Stomach (tissue), 19 donors: ENCODE measurements at places on chromosomes 3 and 15. TPM values are rescaled to one million over a fixed set of nuclear protein-coding genes. Genes with fewer than 3 reads are reported as not detected.

DNA sequence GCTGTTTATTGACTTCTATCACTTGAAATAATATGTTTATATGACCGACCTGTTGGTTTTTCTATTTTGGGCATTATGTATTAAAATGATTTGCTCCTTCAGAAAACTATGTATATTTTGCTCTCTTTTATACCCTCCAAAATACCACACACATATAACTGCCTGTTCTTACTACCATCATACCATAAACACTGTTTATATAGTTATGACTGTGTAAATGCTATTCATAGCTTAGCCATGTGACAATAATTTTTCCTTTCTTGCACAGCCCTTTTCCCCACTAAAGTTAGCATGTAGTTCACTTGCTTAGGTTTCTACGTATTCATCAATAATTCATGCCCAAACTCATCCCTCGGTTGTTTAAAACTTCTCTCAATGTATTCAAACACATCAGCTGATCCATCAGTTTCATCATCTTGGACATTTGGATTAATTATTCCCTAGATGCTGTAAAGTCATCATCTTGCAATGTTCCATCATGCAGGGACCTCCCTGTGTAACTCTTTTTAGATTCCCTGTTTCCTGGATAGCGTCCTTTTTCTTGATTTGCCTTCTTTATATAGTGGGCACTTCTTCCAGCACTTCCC is 8.2 kb upstream of the RYK start:
- no peaks in the 10 kb centered on the region for H3K27me3 ChIP-seq
- no peak for DNase-seq
- H3K4me1 ChIP-seq = no peaks in the 10 kb centered on the region
- H3K4me3 ChIP-seq = no peak overlapping the region
- H3K27ac ChIP-seq = no peak overlapping the region

DNA sequence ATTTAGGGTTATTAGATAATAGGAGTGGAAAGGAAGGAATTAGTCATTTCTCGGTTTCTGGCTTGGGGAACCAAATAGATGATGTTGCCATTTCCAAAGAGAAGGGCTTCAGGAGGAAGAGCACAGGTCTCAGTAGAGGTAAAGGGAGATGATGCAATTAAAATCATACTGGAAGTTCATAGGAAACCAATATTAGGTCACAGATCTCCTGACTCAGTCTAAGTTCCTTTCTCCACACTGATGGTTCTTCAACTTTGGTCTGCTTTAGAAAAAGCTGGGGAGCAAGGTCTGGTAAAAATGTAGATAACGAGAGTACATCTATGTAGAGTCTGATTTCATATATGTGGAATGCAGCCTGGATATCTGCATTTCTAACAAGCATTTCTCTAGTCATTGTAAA is 130.9 kb downstream of the POLQ start:
- H3K4me1 ChIP-seq = no peaks in the 10 kb centered on the region
- no peak overlapping the region for H3K4me3 ChIP-seq
- H3K36me3 ChIP-seq = no peaks in the 10 kb centered on the region
- DNase-seq = no peak
- no peak overlapping the region for H3K27ac ChIP-seq

DNA sequence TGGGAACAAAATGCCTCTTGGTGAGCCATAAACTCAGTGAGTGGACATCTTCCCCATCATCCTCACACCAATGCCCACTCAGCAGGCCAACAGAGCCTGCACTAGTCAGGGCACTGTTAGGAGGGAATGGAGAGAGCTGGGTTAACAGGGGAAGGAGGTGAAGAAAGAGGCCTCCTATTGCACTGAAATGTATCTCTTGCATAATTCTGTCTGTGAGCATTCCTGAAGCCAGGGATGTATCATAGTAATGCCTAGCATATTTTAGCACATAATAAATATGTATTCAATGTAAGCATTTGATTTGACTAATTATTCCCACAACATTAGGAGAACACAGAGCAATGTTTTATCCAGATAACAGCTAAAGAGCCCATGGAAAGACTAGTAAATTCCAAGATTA is 81.2 kb downstream of the ANO10 start:
- no peaks in the 10 kb centered on the region for H3K4me1 ChIP-seq
- DNase-seq = no peak
- no peak overlapping the region for H3K4me3 ChIP-seq
- H3K27ac ChIP-seq = no peak overlapping the region
- no peaks in the 10 kb centered on the region for H3K27me3 ChIP-seq

GRCh38 chr3:71064956-71065763 is 518.4 kb downstream of the FOXP1 start:
- peaks cover 82% of the 10 kb centered on the region for H3K4me1 ChIP-seq
- peak; percentile 68 for DNase-seq
- H3K36me3 ChIP-seq = no peaks in the 10 kb centered on the region
- peak overlapping the region; percentile 67 for H3K4me3 ChIP-seq

GRCh38 chr3:4845882-4846281 is 133.4 kb upstream of the BHLHE40 start:
- H3K4me1 ChIP-seq = peaks cover 7% of the 10 kb centered on the region
- no peak overlapping the region for H3K27ac ChIP-seq
- DNase-seq = no peak

DNA sequence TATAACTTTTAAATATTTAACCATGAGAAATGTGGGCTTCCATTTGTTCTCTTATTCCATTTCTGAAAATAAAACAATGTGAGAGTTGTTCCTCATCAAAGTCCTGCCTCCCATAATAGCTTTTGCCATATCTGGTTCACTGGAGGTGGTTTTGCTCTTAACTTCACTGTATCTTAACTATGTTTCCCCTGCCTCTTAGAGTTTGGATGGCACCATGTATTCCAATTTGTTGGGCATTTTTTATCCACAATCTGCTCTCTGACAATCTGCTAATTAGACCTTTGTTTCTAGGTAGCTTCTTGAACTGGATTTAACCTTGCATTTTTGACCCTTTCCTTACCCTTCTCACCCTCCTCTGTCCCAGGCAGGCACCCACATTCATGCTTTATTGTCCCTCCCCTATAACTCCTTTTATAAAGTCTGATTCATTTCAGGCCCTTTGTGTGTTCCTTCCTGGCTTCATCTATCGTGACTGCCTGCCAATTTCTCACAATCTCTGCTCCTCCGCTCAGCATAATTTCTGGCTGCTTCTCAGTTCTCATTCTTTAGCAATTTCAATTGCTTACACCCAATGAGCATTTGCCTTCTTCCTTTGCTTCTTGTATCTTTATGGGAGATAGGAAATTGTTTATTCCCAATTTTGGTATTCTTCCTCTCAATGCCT is 144.2 kb upstream of the ARHGEF26 start:
- H3K36me3 ChIP-seq = no peaks in the 10 kb centered on the region
- no peak overlapping the region for H3K27ac ChIP-seq
- H3K4me3 ChIP-seq = no peak overlapping the region
- no peaks in the 10 kb centered on the region for H3K27me3 ChIP-seq
- no peaks in the 10 kb centered on the region for H3K4me1 ChIP-seq

- H3K4me1 ChIP-seq = peaks cover 6% of the 10 kb centered on the region
- DNase-seq = no peak
- no peaks in the 10 kb centered on the region for H3K36me3 ChIP-seq
- H3K27me3 ChIP-seq = no peaks in the 10 kb centered on the region
These were observed 56.4 kb downstream of the UMPS start for GRCh38 chr3:124786511-124787241.

- H3K4me1 ChIP-seq = no peaks in the 10 kb centered on the region
- DNase-seq = peak; percentile 10
- no peaks in the 10 kb centered on the region for H3K36me3 ChIP-seq
- no peak overlapping the region for H3K27ac ChIP-seq
- H3K27me3 ChIP-seq = no peaks in the 10 kb centered on the region
- no peak overlapping the region for H3K4me3 ChIP-seq
These were observed 18.0 kb downstream of the PLA2G4F start for GRCh38 chr15:42138411-42138810.

DNA sequence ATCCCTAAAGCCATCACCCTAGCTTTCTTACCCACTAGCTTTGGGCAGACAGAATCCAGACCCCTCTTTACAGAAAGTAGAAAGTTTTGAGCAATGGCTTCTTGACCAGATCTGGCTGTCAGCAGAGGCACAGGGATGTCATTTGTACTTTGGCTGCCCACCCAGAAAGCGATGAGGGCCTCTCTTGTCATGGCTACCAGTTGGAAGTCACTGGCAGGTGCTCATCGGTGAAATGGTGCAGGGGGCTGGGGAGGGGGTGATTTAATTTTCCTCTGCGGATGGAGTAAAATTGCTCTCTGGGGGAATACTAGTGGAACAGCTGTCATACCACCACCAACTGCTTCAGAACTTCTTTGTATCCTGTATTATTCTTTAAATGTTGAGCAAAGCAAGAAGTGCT is 393.7 kb downstream of the LSAMP start:
- no peak overlapping the region for H3K27ac ChIP-seq
- H3K36me3 ChIP-seq = no peaks in the 10 kb centered on the region
- no peak for DNase-seq
- H3K27me3 ChIP-seq = no peaks in the 10 kb centered on the region
- H3K4me3 ChIP-seq = no peak overlapping the region

DNA sequence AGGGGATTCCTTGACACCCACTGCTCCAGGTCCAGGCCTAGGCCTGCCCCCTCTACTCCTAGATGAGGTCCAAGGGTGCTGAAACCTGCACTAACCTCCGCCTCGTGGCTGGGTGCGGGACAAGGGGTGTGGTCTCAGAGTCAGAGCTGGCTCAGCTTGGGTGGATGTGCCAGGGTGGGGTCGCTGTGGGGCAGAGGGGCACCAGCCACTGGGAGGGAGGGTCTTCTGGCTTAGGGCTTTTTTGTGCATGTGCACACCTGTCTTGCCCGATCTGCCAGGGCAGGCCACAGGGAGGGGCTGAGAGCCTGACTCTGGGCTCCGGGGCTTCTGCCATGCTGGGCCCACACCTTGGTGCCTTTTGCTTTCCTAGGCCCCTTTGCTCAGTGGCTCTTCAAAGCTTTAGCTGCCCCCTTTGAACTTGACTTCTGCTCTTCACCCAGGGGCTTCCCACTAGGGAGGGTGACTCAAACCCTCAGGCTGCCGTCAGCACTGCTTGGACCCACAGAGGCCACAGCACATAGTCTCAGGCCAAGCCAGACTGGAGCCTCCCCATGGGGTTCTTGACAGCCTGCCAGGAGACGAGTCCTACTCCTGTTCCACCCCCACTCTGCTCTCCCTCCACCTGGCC is 73.0 kb downstream of the KLF13 start:
- no peaks in the 10 kb centered on the region for H3K27me3 ChIP-seq
- H3K4me3 ChIP-seq = no peak overlapping the region
- H3K27ac ChIP-seq = no peak overlapping the region
- no peaks in the 10 kb centered on the region for H3K36me3 ChIP-seq

- peak overlapping the region; percentile 69 for H3K27ac ChIP-seq
- H3K4me3 ChIP-seq = no peak overlapping the region
- no peaks in the 10 kb centered on the region for H3K4me1 ChIP-seq
- no peak for DNase-seq
These were observed 41.3 kb downstream of the ADAMTSL3 start for GRCh38 chr15:83695246-83695645.

- DNase-seq = no peak
- no peaks in the 10 kb centered on the region for H3K27me3 ChIP-seq
- no peaks in the 10 kb centered on the region for H3K36me3 ChIP-seq
- H3K4me3 ChIP-seq = no peak overlapping the region
These were observed 319.6 kb upstream of the IL12A start for GRCh38 chr3:159668990-159669476.

- no peaks in the 10 kb centered on the region for H3K4me1 ChIP-seq
- H3K4me3 ChIP-seq = no peak overlapping the region
- H3K27me3 ChIP-seq = no peaks in the 10 kb centered on the region
- H3K27ac ChIP-seq = no peak overlapping the region
- no peak for DNase-seq
- peaks cover 88% of the 10 kb centered on the region for H3K36me3 ChIP-seq
These were observed 43.3 kb downstream of the CYFIP1 start for GRCh38 chr15:22936577-22937472.

DNA sequence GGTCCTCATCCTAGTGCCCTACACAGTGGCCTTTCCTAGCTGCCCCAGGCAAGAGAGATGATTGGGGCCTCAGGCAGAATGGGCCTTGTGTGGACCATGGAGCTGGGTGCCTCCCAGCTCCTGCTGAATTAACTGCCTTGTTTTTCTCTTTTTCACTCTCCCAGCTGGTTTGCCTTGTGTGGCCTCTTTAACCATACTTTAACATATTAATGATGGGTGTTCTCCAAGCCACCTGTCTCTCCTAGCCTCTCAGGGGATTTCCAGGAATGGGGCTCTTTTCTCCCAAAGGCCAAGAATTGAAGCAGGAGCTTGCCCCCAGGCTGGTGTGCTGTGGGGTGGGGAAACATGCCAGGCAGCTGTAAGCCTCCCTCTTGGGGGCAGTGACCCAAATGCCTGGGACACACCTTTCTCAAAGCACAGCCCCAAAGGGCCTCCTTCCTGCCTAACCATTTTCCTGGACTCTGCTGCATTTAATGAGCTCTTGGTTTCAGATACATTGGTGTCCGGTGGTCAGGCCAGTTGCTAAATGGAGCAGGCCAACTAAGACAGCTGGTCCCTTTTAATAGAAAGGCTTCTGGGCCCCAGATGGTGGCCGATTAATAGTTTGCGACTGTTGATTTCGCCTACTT is 5.6 kb downstream of the ALPK3 start:
- peak overlapping the region; percentile 4 for H3K27ac ChIP-seq
- no peak for DNase-seq
- H3K4me1 ChIP-seq = peaks cover 86% of the 10 kb centered on the region

DNA sequence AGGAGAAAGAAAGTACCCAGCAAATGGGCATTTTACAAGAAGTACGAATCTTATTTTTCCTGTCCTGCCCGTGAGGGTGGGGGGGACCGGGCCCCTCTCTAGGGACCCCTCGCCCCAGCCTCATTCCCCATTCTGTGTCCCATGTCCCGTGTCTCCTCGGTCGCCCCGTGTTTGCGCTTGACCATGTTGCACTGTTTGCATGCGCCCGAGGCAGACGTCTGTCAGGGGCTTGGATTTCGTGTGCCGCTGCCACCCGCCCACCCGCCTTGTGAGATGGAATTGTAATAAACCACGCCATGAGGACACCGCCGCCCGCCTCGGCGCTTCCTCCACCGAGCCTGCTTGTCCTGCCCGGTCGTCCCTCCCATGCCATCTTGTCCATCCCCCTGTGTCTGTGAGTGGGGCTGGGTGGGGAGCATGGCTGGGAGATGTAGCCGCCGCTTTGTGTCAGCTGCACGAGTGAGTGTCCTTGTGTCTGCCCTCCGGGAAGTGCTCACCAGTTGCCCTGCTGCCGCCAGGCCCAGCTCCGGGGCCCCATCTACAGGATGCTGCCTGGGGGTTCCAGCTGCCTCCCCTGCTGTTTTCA is 9.7 kb upstream of the LMAN1L start:
- H3K36me3 ChIP-seq = peaks cover 62% of the 10 kb centered on the region
- no peak overlapping the region for H3K27ac ChIP-seq
- peaks cover 12% of the 10 kb centered on the region for H3K4me1 ChIP-seq
- H3K4me3 ChIP-seq = no peak overlapping the region
- H3K27me3 ChIP-seq = no peaks in the 10 kb centered on the region
- no peak for DNase-seq

DNA sequence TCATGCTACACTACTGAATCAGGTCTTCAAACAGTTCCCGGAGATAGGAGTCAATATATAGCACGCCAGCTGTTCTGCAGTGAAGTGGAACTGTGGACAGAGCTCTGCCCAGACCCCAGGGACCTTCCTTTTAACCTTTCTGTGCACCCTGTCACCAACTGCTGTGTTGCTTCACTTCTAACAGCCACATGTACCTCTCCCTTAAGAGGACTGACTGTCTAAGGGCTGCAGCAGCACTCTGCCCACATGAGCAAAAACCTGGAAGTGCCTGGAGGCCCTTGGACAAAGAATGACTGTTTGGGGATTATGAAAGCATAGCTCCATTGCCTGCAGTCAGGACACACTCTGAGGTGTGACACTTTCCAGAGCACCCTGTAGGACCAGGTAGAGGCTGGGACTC is 88.3 kb upstream of the CTNNB1 start:
- H3K27ac ChIP-seq = no peak overlapping the region
- no peaks in the 10 kb centered on the region for H3K27me3 ChIP-seq
- no peaks in the 10 kb centered on the region for H3K36me3 ChIP-seq
- H3K4me3 ChIP-seq = no peak overlapping the region
- H3K4me1 ChIP-seq = no peaks in the 10 kb centered on the region

The PLA2G4D gene
- polyA plus RNA-seq = 3.2 TPM

The ANKRD34C gene
- not detected for polyA plus RNA-seq

The C15orf61 gene
- 2.9 TPM for polyA plus RNA-seq

The SLC15A2 gene
- polyA plus RNA-seq = 0.44 TPM
